ENCODE measurements at places on chromosomes 5 and 9.

GRCh38 chr5:143142596-143143435, 260.7 kb downstream of the NR3C1 start:
- no peak for DNase-seq

GRCh38 chr5:125199373-125199772, 452.9 kb upstream of the ZNF608 start:
- no peak for DNase-seq

GRCh38 chr9:76412638-76413037, 18.4 kb upstream of the RFK start:
- DNase-seq = no peak

DNA sequence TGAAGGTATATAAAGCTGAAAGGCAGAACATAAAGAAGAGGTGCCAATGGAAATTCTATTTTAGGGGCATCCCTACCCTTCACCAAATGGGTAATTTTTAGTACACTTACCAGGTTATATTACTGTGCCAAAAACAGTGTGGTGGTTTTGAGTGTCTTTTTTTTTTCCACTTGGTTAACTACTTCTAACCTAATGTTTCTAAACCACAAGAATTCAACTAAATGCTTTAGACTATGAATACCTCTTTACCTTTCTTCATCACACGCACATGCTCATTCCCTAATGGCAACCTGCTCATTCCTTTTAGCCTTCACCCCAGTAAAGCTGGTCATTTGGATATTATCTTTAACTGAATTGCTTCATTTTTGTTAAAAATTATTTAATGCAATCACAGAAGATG, 215.6 kb downstream of the PIK3R1 start:
- no peak for DNase-seq

GRCh38 chr5:113660206-113660605, 146.7 kb downstream of the YTHDC2 start:
- DNase-seq = no peak

DNA sequence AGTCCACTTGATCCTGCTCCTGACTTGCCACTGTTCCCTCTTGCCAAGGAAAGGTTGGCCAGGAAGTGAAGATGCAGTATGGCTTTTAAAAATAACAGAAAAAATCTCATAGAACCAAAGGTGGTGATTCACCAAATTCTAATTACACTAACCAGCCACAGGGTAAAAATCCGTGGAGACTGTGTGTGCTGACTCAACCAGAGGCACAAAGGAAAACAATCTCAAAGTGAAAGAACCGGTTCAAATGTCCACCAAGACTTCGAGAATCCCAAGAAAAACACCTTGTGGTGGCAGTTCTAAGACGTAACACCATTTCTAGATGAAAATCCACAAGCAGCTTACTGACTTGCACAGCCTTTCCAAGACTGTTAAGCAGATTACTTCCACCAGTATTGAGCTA, 279.1 kb downstream of the TLE1 start:
- no peak for DNase-seq

DNA sequence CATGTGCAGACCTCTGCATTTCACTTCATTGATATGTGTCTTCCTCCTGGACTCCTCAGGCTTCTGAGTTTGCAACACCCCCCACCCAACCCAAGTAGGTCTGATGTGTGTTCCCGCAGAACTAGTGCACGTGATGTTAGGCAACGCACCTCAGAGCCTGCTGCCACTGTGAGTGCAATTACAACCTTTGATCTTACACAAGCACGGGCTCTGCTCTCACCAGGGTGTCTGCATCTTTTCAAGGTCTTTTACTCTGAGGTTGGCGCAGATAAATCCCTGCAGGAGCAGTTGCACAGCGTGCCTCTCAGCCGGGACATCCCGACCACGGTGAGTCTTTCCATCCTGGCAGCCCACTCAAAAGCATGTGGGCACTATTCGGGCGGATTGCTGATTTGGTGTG, 80.1 kb downstream of the EGFLAM start:
- DNase-seq = no peak

DNA sequence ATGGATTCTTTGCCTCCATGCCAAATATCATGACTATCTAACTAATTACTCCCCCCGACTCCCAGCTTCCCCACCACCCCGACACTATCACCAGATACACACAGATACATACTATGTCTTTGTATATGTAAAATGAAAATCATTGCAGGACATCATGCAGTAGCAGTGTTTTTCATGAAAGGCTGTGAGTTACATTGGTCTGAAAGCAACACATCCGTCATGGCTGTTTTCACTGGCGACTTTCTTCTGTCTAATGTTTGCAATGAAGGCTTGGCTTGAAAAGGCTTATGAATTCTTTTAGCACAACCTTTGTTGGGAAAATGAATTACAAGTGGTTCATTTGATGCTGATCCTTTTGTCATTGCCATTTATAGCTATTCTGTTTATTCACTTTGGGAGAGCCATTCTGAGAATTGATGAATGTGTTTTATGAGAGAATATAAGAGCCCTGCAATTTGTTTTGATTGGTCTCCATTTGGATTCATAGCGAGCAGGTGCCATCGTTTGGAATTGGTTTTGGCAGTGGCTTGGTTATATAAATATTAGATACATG, 103.4 kb downstream of the PIP5K1B start:
- DNase-seq = no peak

DNA sequence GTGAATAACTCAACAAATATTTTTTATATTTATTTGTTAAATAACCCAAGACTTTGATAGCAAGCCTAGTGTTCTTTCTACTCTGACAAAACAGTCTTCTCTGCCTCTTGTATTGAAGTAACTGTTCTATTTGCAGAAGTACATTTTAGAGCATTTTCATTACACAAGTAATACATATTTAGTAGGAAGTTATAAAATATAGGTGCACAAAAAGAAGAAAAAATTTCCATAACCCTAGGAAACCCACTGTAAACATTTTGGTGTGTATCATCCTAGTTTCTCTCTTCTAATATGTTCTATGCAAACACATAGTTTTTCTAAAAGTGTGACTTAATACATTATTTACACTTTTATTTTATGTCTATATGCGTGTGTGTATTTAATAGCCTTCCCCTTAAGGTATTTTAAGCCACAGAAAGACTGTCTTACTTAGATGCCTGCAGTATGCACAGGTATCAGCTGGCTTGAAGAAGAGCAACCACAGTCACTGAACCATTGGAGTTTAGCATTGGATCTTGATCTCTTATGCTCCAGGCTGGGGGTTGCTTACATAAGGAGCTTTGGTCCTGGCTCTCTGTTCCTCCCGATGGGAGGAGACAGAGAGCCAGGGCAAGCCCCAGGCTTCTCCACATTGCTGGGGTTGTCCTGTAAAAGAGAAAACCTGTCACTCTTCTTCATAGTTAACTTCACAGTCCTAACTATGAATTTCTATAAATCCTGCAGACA, 3.8 kb downstream of the SELENOP start:
- no peak for DNase-seq

DNA sequence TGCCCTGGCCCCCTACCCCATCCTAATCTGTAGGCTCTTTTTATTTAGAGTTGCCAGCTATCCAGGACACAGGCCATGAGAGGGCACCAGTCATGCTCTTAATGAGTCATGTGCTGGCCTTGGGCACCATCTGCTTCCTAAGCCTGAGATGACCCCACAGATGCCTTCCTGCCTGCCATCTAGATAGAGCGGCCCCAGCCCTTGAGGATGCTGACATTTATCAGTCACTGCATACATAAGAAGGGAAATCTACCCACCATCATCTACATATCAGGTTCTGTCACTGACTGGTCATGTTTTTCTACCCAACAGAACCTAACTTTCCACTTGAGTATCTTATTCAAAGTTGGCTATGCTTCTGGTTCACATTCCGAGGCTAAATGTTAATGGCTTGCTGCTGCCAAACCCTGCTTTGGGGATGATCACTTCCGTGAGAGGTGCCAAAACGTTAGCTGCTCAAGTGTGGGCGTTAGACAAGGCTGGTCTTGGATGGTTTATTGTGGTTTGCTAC, 49.9 kb upstream of the TTC23L start:
- no peak for DNase-seq

DNA sequence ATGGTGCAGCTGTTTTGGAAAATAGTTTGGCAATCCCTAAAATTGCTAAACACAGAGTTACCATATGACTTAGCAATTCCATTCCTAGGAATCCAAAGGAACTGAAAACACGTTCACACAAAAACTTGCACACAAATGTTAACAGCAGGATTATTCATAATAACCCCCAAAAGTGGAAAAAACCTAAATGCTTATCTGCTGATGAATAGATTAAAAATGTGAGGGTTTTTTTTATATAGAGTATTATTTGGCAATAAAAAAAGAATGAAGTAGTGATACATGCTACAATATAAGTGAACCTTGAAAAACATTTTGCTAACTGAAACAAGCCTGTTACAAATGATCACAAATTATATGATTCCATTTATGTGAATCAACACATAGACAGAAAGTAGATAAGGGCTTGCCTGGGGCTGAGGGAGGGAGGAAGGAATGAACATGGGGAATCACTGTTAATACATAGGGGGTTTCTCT, 45.1 kb upstream of the TRIO start:
- DNase-seq = no peak

DNA sequence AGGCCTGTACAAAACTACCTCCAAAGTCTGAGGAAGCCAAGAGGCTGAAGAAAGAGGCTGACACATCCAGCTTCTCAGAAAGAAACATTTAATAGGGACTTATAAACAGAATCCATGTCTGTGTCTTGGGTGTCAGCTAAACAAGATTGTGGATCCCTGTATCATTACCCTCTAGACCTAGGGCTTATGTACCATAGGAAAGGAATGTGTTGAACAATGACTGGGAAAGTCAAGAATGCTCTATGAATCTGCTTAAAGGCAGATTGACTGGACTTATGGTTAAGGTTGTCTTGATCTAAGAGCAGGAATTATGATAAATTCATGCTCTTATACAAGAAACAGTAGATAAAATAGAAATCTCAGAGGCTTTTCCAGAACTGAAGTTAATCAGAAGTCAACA, 335.7 kb upstream of the RPS23 start:
- DNase-seq = no peak

- DNase-seq = no peak
These were observed 45.1 kb downstream of the PDE8B start for GRCh38 chr5:77255617-77256016.

- DNase-seq = no peak
These were observed at the start of gene ACOT12 for GRCh38 chr5:81393783-81394718. TSS of gene ACOT12 (minus strand) at chr5:81394134. CDS start at chr5:81394114, 20 bp downstream.

DNA sequence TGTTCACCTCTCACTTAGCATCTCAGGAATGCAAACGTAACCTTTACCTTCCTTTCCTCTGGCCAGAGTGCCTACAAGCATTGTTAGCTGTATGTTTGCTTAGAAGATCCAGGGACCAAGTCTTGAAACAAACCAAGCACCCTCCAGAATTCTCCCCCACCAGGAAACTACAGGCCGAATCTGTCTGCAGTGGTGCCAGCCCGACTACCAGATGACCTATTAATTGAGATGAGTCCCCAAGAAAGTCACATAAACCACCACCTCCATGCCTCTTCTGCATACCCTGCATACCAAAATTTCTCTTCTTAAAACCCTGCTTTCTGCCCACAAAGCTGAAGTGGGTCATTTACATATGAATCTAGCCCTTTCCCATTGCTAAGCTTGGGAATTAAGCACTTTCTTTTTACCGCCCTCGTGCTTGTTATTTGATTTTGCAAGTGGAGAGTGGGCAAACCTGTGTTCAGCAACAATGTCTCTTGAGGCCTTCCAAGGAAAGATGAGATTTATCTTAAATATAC, 1239.1 kb downstream of the CDH12 start:
- no peak for DNase-seq

GRCh38 chr9:116323012-116323411, 169.4 kb downstream of the PAPPA start:
- DNase-seq = no peak

DNA sequence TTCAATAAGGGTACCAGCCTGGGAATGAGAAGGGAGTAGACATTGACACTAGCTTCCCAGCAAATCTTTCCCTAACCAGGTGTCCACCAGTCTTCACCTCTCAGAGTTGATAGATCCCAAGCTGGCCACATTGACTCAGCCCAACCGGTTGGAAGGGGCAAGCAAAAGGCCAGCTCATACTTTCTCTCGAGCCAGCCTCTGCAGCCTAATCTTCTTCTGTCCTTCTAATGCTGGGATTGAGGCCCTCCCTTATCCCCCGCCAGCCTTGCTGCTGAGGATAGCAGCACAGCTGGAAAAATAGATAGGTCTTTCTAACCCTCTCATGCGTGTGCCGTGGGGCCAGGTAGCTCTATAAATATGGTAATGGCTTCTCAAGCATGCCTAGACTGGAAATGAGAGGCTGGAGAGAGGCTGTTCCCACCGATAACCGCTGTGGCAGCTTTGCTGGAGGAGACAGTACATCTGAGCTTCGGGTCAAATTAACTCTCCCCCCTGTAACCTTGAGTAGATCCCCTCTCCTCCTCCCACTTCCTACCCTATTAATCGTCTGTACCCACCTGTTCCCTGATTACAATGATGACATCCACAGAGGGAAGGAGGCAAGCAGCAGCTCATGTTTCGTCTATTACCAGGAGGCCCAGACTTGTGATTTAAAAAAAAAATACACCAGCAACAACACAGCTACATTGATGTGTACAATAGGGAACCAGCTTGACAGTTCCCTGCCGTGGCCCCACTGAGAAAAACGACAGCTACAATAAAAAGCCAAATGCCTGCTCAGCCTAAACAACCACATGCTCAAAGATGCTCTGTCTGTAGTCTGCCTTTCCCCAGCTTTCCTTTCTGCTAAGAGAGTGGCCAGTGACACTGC, 219.9 kb upstream of the BRINP1 start:
- no peak for DNase-seq

DNA sequence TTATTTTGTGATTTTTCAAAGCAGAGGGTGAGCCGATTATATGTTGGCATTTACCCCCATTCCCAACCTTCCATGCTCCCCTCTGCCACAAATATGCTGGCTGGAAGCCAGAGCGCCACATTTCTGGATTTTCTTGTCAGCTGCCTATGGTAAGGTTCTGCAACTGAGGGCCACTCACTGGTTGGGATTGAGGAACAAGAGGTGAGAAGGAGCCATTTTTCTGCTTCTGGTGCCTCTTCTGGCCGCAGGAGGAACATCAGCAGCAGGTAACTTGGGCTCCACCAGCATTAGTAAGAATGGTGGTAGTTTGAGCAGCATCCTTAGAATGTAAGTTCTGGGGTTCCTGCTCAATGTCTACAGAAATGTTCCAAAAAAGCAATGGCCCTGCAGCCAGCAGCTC, 159.5 kb upstream of the MAST4 start:
- no peak for DNase-seq

DNA sequence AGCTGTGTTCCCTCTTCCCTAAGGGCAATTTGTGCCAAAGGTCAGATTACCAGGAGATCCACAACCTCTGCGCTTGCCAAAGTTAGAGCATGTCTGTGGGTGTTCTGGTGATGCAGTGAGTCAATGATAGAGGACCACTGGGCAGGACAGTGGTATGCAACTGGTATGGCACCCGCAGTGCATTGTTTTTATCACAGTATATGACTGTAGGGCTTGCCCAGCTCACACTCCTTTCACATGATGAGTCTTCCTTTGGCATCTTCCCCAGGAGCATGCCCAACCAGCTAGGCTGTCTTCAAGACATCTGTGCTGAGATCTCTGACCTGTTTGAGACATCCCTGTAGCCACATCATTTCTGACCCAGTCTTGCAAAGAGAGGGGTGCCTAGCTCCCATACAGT, 1650.0 kb upstream of the CDH6 start:
- no peak for DNase-seq

Data from NCI-H460 (cell line).